Keratinocyte (primary cell): ENCODE measurements at places on chromosomes 1 and 21. TPM values are rescaled to one million over a fixed set of nuclear protein-coding genes. Genes with fewer than 3 reads are reported as not detected.

DNA sequence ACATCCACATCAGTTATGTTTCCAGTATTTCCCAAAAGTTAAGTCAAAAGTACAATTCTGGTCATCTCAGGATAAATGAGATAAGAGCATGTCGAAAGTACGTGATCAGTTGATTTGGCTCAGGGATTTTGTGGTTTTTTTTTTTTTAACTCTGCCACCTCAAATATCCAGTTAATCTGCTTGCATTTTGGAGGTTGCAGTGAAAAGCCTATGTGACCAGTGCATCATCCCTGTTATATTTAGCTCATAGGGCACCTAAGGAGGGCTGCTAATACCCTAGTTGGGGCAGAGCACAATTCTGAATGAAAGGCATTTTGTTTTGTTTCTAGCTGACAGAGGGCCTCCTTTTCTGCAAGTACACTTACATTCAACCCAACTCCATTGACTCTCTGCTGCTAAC is 31.7 kb upstream of the RGS16 start:
- no peak for DNase-seq
- H3K27me3 ChIP-seq = no peaks in the 10 kb centered on the region
- no peak overlapping the region for H3K4me3 ChIP-seq

DNA sequence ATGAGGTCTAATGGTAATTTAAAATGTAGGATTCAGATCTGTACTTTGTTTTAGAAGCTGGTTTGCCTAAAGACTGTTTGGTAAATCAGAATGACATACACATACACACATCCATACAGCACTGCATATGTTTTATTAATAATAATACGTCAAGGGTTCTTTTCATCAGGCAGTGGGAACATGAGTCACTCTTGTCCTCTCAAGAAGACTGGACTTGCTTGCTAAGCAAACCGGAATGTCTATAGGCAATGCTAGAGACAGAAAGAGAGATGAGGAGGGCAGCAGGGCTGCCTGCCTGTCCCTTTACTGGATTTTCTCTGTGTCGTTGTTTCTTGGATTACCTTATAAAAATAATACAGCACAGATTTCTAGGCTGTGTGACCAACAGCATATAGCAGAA is 119.1 kb upstream of the GALNT2 start:
- DNase-seq = peak; percentile 33
- H3K27ac ChIP-seq = peak overlapping the region; percentile 15
- peaks cover 25% of the 10 kb centered on the region for H3K4me1 ChIP-seq
- H3K27me3 ChIP-seq = no peaks in the 10 kb centered on the region
- H3K36me3 ChIP-seq = no peaks in the 10 kb centered on the region
- H3K4me3 ChIP-seq = no peak overlapping the region

- no peak overlapping the region for H3K27ac ChIP-seq
- no peak overlapping the region for H3K4me3 ChIP-seq
- no peaks in the 10 kb centered on the region for H3K4me1 ChIP-seq
- no peak for DNase-seq
- H3K36me3 ChIP-seq = peaks cover 10% of the 10 kb centered on the region
- H3K27me3 ChIP-seq = no peaks in the 10 kb centered on the region
These were observed 55.1 kb downstream of the LRIG2 start for GRCh38 chr1:113128116-113128515.

C1orf198 gene
- 6.8 to 9.6 TPM (median 8.1 TPM) in 3 replicates for polyA plus RNA-seq

PROX1 gene
- 0.20 to 0.31 TPM (median 0.24 TPM) in 3 replicates for polyA plus RNA-seq

GRCh38 chr1:100065183-100065968 is 67.4 kb downstream of the SASS6 start:
- no peak overlapping the region for H3K27ac ChIP-seq
- no peaks in the 10 kb centered on the region for H3K27me3 ChIP-seq
- no peak overlapping the region for H3K4me3 ChIP-seq
- DNase-seq = no peak
- no peaks in the 10 kb centered on the region for H3K4me1 ChIP-seq

DNA sequence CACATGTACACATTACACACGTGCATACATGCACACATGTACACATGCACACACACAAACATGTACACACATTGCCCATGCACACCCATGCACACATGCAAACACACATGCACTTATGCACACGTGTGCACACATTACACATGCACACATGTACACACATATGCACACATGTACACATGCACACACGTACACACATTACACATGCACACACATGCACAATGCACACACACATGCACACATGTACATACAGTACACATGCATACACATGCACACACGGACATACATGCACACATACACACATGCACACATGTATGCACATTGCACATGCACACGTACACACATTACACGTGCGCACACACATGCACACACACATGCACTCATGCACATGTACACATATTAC is 95.3 kb upstream of the TTC34 start:
- H3K36me3 ChIP-seq = no peaks in the 10 kb centered on the region
- H3K27me3 ChIP-seq = no peaks in the 10 kb centered on the region
- H3K4me3 ChIP-seq = no peak overlapping the region
- no peaks in the 10 kb centered on the region for H3K4me1 ChIP-seq
- H3K27ac ChIP-seq = no peak overlapping the region

SPATA45 gene
- not detected in 3 replicates for polyA plus RNA-seq

GRCh38 chr1:62142496-62142895 is 52.2 kb upstream of the L1TD1 start:
- peaks cover 15% of the 10 kb centered on the region for H3K36me3 ChIP-seq
- DNase-seq = no peak
- H3K27ac ChIP-seq = no peak overlapping the region

GRCh38 chr1:37954316-37954971 is 7.6 kb upstream of the INPP5B start:
- no peak for DNase-seq
- no peak overlapping the region for H3K27ac ChIP-seq
- peaks cover 6% of the 10 kb centered on the region for H3K36me3 ChIP-seq

GRCh38 chr1:23593042-23593521 is 33.8 kb upstream of the ID3 start:
- no peak overlapping the region for H3K4me3 ChIP-seq
- no peaks in the 10 kb centered on the region for H3K27me3 ChIP-seq
- peaks cover 43% of the 10 kb centered on the region for H3K4me1 ChIP-seq
- H3K36me3 ChIP-seq = no peaks in the 10 kb centered on the region

DNA sequence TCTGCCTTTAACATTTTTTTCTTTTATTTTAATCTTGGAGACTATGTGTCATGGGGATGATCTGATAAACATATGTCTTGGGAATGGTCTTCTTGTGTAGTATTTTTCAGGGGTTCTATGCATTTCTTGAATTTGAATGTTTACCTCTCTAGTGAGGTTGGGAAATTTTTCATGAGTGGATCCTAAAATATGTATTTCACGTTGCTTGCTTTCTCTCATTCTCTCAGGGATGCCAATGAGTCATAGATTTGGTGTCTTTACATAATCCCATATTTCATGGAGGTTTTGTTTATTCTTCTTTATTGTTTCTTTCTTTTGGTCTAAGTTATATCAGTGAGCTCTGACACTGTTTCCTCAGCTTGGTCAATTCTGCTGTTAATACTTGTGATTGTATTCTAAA is 1237.2 kb downstream of the PLA2G4A start:
- no peaks in the 10 kb centered on the region for H3K36me3 ChIP-seq
- H3K4me3 ChIP-seq = no peak overlapping the region
- DNase-seq = no peak
- no peak overlapping the region for H3K27ac ChIP-seq
- no peaks in the 10 kb centered on the region for H3K4me1 ChIP-seq

DNA sequence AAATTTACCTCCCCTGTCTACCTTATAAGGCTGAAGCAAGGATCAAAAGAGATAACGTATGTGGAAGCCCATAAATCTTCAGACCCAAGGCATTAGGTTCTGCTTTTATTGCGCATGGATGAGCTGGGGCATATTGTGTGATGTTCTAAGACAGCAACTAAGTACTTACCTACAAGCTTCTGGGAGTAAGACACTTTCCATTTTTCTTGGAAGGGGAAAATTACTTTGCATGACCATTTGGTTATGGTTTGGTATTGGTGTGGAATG is 21.1 kb downstream of the LMOD1 start:
- no peak for DNase-seq
- H3K4me1 ChIP-seq = no peaks in the 10 kb centered on the region
- H3K36me3 ChIP-seq = no peaks in the 10 kb centered on the region
- no peaks in the 10 kb centered on the region for H3K27me3 ChIP-seq
- H3K27ac ChIP-seq = no peak overlapping the region
- no peak overlapping the region for H3K4me3 ChIP-seq

DNA sequence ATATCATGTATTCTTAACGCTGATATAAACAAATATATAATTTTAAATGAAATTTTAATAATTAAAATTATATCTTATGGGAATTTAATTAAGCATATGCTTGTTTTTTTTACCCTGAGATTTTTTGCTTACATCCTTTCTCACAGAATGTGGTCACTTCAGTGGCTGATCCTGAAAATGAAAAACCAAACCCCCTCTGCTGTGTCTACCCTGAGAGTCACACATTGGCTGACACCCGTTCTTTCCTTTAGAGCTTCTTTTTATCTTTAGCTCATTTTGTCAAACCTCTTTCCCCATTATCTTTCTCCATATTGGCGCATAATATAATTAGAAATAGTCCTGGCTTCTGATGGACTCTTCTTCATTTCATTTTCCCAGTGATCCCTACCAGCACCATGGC is 10.8 kb upstream of the CACYBP start:
- DNase-seq = no peak
- no peak overlapping the region for H3K27ac ChIP-seq
- no peak overlapping the region for H3K4me3 ChIP-seq
- no peaks in the 10 kb centered on the region for H3K36me3 ChIP-seq
- peaks cover 6% of the 10 kb centered on the region for H3K4me1 ChIP-seq

SHCBP1L gene
- polyA plus RNA-seq = not detected in 3 replicates
